ENCODE measurements at places on chromosomes 3 and 15. TPM values are rescaled to one million over a fixed set of nuclear protein-coding genes. Genes with fewer than 3 reads are reported as not detected.
A peak's percentile ranks its signal among the peaks of the same experiment; 100 is the strongest.

GRCh38 chr3:116288485-116288884, 156.8 kb downstream of the LSAMP start:
- DNase-seq: no peak

DNA sequence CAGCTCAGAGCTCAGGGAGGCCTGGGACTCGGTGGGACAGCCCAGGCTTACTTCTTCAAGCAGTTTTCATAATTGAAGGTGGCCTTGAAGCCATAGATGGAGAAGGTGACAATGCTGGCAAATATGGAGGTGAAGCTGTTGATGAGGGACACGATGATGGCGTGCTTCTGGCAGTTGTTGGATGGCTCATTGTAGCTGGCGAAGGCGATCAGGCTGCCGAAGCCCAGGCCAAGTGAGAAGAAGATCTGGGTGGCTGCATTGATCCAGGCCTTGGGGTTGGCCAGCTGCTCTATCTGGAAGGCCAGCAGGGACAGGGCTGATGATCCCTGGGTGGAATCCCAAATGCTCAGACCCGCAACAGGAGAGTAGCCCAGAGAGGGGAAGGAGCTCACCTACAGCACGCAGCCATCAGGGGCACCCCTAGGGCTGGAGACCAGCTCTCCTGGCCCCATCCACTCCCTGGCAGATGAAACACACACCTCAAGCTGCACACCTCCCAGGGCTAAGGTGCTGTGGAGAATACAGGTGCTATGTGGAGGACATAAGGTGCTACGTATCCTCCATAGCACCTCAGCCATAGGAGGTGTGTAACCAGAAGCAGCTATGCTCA, 25.1 kb downstream of the SLC6A20 start:
- no peak for DNase-seq

- DNase-seq: no peak
Measured at GRCh38 chr3:195198426-195199346, 72.3 kb downstream of the XXYLT1 start.

GRCh38 chr3:122576174-122576940, 1.1 kb upstream of the PARP15 start:
- no peak for DNase-seq

DNA sequence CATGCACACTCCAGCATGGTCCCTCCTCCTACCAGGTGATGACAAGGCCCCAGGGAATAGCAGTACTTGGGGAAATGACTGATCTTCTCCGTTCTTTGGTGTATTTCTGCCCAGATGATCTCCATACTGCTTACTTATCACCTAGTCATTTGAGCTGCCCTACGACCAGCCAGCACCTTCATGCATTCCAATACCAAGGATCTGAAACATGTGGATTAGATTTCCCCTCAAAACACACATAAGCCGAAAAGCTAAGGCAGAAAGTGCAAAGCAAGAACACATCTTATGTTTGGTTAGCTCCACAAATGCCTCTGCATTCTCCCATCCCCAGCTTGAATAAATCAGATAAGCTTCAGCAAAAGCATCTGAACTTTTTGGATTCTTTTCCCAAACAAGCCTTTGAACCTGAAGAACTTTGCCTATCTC, 64.8 kb upstream of the BCL6 start:
- DNase-seq: no peak

GRCh38 chr3:178500631-178501030, 35.6 kb upstream of the KCNMB2 start:
- no peak for DNase-seq

DNA sequence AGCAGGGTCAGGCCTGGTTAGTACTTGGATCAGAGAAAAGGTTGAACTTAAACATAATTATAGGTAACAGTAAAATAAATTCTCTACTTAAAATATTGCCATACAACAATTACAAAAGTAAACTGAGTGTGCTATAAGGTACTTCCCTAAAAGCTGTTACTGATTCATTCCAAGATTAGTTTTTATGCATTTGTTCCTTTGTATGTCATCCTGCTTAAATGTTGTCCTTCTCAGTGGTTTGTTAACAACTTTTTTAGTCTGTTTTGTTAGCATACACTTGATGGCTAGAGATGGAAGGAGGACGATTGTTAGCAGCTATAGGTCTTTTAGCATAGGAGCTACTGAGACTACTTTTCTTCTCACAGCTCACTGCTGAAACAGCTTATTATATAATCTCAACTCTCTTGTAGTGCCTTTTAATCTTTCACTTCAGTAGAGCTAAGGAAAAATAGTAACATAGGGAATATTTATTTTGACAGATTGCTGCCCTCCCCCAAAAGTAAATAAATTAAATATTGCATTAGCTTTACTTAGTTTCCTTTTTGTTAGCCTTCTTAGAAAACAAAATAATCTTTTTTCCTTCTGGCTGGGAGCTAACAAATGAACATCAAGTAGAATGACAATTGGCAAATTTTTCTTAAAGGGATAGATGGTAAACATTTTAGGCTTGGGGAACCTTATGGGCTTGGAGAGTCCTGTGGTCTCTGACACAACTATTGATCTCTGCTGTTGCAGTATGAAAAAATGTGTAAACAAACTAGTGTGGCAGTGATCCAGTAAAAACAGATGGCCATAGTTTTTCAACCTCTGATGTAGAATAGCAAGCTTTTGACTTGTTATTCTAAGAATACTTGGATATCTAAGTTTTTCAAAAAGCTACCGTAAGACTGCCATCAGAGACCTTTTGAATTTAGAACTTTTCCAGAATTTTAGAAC, 39.5 kb downstream of the USP8 start:
- peak; percentile 20 for DNase-seq

DNA sequence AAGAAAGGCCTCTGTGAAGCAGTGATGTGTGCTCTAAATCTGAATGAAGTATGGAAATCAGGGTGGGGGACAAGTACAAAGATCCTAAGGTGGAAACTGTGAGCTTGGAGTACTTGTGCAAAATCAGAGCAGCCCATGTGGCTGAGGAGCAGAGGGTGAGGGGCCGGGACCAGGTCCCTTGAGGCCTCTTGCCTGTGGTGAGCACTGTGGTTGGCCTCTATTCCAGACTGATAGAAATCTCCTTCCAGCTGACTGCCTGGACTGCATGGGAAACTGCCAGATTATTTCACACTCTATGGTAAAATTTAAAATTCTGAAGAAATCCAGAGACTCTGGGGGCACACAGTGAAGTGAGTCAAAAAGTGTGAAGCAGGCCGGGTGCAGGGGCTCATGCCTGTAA, 81.4 kb downstream of the TM4SF4 start:
- DNase-seq: no peak

DNA sequence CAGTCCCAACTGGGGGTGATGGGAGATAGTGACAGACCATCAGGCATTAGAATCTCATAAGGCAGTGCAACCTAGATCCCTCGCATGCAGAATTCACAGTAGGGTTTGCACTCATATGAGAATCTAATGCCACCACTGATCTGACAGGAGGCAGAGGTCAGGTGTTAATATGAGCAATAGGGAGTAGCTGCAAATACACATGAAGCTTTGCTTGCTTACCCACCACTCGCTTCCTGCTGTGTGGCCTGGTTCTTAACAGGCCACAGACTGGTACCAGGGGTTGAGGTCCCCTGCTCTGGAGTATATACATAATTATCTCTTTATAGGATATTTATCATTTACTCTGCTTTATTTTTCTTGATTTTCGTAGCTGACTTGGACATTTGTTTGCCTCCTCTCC, 36.0 kb upstream of the ZMAT3 start:
- peak; percentile 8 for DNase-seq

GRCh38 chr3:10519236-10519635, 13.8 kb upstream of the ATP2B2 start:
- DNase-seq: no peak

Gene SOX2
- under 0.01 TPM for total RNA-seq

Gene DPPA2
- total RNA-seq: not detected

Gene MESP2
- total RNA-seq: not detected

Gene ZNF660
- 0.22 TPM for total RNA-seq

Gene C15orf61
- 1.7 TPM for total RNA-seq

Gene MASP1
- 0.40 TPM for total RNA-seq

Gene VGLL3
- total RNA-seq: 0.22 TPM

All from lung microvascular endothelial cell (primary cell).